NCI-H774 (cell line): ENCODE measurements at places on chromosomes 2 and 18.

DNA sequence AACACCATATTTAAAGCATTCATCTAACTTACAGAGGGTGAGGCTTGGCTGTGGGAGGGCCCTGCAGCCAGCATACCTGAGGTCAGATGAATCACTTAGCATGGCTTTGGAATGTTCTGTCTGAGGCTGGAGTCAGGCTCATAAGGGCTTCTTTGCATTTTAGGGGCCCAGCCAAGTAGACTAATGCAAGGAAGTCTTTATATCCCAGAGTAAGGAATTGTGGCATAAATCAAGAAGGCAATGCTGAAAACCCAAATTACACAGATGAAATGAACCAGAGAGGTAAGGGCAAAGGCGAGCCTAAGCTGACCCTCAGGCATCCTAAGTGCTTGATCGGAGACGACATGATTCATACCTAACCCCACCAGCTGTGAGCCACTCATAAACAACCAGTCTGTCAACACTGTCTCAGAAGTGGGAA, 383.6 kb downstream of the DCC start:
- no peak for DNase-seq

DNA sequence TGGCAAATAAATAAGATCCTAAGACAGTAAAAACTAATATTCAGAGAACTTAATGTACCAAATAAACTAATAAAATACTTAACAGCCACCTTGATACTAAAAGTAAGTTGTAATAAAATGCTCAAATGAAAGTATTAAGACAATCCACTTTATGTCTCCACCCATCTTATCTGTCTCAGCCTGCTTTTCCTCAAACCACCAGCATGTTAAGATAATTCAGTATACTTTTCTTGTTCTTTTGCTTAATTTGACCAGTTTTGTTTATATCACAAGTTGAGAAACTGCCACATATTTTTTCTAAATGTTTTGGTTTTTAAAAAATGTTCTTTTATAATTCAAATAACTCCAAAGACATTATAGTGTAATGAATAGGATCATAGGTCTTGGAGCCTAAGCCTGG, 142.0 kb downstream of the MBD5 start:
- no peak for DNase-seq

GRCh38 chr2:196099916-196100315, 31.3 kb upstream of the DNAH7 start:
- DNase-seq: no peak

DNA sequence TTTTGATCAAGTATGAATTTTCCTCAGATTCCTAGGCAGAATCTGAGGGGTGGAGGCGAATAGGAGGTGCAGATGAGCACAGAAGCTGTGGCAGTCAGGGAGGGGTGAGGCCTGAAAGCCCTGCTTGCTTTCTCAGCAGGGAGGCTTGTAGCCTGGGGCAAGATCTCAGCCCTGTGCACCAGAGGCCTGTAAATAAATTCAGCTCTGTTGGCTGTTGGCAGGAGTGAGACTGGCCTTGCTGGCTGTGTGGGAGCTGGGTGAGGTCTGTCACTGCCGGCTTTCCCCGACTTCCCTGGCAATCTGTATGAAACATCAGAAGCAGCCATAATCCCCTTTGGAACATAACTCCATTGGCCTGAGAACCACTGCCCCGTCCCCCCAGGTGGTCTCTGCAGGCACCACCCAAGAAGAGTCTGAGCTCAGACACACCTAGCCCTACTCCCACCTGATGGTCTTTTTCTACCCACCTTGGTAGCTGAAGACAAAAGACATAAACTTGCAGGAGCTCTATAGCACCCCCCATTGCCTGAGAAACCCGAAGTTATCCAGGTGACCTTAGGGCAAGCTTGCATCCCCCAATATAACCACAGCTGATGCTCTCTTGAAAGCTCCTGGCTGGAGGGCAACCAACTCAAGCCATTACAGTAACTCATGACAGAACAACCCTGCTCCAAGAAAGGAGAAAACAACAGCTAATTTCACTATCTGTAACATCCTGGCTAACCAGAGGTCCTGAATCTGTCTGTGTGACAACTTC, 32.3 kb downstream of the EVA1A start:
- DNase-seq: no peak
